Activated T-helper 9 cell treated with anti-CD3 and anti-CD28 coated beads, Interleukin-2, amount 50 U/mL, for 16 hours (primary cell): ENCODE measurements at places on chromosomes 3 and 15.

GRCh38 chr3:67601385-67601784 is 53.0 kb downstream of the SUCLG2 start:
- DNase-seq = no peak

DNA sequence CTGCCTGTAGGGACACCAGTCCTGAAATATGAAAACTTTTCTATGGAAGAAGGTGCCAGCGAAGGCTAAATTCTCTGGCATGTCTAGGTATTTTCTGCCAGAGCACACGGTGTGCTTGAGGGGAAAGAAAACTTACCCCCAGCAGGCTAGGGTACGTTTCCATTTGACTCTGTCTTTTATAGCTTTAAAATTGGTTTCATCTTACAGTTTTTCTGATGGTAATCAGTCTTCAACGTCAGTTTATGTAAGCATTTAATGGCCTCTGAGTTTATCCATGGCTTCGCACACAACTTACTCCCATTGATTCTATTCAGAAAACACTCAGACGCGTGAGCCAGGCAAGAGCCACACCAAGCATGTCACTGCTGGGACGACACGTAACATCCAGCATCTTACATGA is 249.7 kb downstream of the ADAMTS17 start:
- DNase-seq = no peak

GRCh38 chr3:183555541-183556081 is at the start of gene KLHL6:
TSS of gene KLHL6 (minus strand) at chr3:183555706. CDS start at chr3:183555653, 53 bp downstream.
- DNase-seq = peak; percentile 59

GRCh38 chr3:122993124-122993978 is 34.2 kb downstream of the SEMA5B start:
- no peak for DNase-seq

GRCh38 chr15:95025924-95026728 is 794.8 kb downstream of the MCTP2 start:
- no peak for DNase-seq

DNA sequence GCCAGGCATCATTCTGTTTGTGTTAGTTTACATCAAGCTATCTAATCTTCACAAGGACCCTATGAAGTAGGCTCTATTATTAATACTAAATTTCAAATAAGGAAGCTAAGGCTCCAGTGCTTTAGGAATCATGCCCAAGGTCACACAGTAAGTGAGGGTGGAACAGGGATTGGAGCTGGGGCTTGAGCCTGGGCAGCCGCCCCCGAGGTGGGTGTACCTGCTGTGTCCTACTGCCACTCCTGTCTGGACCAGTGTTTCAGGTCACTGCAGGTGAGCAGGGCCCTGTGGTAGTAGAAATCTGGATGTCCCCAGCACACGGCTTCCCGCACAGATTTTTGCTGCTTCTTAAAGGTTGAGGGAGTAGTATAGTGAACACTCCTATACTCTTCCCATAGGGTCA is 6.5 kb downstream of the KLF13 start:
- no peak for DNase-seq

- no peak for DNase-seq
Observed at GRCh38 chr3:186268616-186269448, 93.2 kb downstream of the DGKG start.

DNA sequence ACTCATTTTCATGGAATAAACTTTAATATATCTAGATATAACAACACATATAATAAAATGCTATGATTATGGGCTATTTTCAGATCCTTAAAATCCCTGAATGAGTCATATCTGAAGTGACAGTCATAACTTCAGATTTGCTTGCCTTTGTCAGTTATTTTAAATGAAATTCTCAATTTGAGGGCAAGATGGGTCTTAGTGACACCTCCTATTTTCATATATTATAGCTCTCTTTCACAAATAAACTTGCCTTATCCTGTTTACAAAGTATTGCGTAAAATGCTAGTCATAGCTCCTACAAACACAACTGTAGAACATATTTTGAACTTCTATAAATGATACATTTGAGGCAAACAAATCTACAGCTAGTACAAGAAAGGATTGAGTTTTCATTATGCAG is 6.2 kb upstream of the THRB start:
- no peak for DNase-seq

GRCh38 chr3:55458181-55458790 is 28.8 kb downstream of the WNT5A start:
- DNase-seq = no peak

DNA sequence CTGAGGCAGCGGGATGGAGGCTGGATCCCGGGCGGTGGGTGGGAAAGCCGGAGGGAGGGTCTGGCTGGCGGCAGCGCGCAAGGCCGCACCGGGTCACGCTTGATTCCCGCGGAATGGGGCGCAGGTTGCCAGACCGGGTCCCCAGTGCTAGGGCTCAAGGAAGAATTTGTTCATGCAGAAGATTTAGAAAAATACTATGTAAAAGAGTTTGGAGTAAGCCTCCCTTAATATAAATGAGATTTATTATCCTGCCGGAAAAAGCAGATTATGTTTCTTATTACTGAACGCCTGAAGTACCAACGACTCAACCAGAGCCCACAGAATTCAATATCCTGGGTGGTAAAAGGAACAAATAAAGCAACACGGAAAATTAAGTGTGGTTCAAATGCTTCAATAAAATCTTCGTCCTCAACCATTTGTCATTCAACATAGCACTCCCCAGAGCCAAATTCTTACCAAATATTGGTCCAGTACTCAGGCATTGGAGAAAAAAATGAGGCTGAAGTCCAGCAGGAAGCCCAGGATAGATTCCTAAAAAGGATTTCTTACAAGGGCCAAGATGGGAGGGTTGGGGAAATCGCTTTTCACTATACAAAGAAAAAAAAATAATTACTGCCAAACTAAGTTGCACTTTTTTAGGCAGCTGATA is 1.2 kb upstream of the ZBTB20 start:
- DNase-seq = no peak

- DNase-seq = no peak
Observed at GRCh38 chr15:40550341-40551037, 14.4 kb downstream of the CCDC32 start.

DNA sequence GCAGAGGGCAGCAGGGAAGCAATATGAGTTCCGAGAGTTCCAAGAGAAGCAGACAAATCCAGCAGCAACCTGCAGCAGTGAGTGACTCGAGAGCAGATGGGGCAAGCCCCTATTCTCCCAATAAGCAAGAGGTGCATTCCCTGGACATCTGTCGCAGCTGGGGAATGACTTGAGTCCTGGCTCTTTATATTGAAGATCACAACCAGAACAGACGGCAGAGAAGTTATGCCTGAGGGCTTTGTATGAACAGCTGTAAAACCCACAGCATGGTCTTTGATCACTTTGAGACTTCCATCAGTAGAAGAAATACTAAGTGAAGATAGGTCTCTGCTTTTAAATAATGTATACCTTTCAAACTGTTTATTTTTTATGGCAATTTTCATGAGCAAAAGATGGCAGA is 23.6 kb upstream of the C3orf22 start:
- no peak for DNase-seq

- no peak for DNase-seq
Observed at GRCh38 chr3:61015859-61016258, 235.4 kb downstream of the FHIT start.

- no peak for DNase-seq
Observed at GRCh38 chr3:58074997-58075396, 66.8 kb downstream of the FLNB start.

DNA sequence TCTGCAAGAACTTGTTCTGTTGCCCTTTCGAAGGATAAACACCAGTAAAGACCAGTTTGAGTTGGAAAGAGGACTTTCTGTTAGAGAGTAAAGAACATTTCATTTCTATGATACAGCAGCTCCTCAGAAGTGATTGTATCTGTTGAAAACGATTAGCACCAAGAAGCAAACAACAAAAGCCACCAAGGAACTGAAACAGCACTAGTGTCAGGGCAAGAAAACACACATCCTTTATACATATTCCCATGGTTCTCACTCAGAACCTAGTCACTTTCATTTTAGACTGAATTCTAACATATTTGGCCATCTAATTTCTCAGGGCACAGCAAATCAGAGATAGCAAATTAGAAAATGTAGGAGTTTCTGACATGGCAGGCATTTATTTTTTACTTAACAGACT is 116.1 kb downstream of the ATP1B3 start:
- no peak for DNase-seq

- DNase-seq = no peak
Observed at GRCh38 chr3:48125013-48125705, 63.1 kb downstream of the CDC25A start.

- DNase-seq = no peak
Observed at GRCh38 chr3:84946240-84946639, 12.5 kb upstream of the CADM2 start.

- no peak for DNase-seq
Observed at GRCh38 chr3:76300746-76301145, 515.4 kb upstream of the ZNF717 start.

GRCh38 chr3:58531555-58531954 is 5.4 kb downstream of the ACOX2 start:
- no peak for DNase-seq

GRCh38 chr3:172839679-172840078 is 89.2 kb downstream of the ECT2 start:
- DNase-seq = no peak

DNA sequence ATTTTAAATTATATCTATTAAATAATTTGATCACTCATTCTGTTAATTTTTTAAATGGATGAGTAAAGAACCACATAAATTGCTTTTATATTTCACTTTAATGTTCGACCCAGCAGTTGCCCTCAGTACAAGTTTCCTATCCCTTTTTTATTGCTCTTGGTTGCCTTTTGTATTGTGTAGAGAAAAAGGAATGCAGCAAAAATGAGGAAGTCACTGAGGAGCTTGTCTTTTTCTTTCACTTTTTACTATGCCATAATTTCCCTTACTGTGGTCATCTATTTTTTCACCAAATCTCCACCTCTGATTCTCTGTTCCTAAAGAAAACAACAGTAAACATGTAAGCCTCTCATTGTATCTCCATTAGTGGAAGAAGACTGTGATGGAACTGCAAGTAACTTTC is 122.7 kb downstream of the B3GALNT1 start:
- DNase-seq = no peak

- DNase-seq = no peak
Observed at GRCh38 chr15:45729141-45729540, 94.3 kb downstream of the SQOR start.

GRCh38 chr3:121619691-121620090 is 26.5 kb downstream of the FBXO40 start:
- DNase-seq = no peak

- no peak for DNase-seq
Observed at GRCh38 chr3:16147220-16147994, 27.1 kb upstream of the GALNT15 start.

DNA sequence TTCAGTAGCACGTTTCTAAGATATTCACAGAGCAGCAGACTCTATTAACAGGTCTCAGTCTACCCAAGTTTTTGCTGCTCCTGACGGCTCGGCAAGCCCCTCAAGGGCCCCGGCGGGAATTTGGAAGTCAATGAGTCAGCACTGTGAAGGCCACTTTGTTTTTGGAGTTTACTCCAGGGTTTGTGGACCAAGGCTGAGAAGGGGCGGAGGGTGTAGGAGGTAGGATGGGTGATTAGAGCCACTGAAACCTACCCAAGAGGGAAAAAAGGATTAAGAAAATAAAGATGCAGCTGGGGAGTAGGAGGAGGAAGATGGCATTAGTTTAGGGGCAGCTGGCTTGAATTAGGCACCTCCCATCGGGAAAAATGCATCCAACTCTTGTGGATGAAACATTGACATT is 87.6 kb downstream of the BDH1 start:
- no peak for DNase-seq

DNA sequence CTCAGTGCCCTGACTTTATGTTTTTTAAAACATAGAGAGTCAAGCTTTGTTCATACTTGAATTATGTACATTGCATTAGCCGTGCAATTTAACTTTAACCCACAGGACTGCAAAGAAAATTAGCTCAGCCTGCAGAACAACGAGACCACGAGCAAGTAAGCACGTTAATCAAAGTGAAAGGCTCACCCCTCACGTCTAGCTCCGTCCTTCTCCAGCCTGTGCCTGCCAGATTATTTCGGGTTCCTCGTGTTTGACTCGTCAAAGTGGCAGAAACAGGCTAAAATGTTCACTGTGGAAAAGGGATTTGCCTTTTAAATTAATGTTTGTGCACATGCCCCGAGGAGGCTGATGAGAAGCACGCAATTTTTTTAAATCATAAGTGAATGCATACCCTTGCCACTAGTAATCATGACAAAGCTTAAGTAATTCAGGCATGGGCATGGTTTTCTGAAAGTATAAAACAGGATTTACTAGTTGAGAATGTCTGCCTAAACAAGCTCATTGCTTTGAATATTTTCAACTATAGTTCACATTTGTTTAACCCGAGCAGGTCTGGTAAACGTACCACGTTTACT is 15.3 kb downstream of the ZBTB38 start:
- DNase-seq = no peak

DNA sequence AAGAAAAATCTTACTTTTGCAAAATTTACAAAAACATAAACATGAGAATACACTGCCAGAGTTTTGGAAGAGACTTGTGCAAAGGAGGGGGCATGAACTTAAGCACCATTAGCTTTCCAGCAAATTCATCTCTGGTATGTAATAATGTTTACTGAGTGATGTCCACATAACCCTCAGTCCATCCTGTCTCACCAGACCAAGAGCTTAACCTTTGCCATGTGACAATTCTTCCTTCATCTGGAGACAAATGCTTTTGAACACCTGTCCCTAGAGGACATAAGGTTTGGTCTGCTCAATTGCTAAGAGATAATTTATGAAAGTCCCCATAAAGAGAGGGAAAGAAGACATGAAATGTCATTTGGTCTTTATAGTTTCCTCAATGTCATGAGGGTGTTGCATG is 412.3 kb downstream of the ERC2 start:
- DNase-seq = no peak

DNA sequence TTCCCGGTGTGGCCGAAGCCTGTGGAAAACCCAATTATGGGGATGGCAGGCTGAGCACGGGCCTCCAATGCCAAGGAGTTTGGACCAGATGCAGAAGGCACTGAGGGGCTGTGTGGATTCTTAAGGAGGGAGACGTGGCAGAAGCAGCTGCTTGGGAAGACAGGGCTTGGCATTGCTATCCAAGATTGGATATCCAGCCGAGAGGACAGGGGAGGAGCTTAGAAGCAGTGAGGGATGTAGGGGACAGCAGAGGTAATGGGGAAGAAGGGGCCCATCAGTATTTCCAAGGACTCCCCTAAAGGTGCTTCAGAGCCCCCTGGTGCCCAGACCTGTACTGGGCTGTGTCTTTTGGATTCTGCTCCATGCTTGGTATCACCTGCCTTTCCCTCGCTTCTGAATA is 112.8 kb upstream of the TLE3 start:
- no peak for DNase-seq

DNA sequence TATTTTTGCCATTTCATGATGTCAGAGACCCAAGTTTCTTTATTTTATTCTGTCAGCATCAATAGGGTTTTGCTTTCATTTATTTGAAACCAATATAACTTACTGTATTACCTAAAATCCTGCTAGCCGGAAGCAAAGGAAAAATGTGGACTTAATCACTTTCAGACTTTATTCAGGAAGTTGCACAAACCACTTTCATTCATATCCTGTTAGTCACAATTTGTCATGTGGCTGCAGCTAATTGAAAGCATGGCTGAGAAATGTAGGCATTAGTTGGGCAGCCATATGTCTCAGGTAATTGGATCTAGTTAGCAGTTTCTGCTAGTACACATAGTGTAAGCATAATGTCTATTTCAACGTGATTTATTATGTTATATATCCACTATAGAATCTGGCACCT is 462.3 kb upstream of the SGO1 start:
- no peak for DNase-seq

GRCh38 chr15:63500265-63501250 is 3.8 kb upstream of the USP3 start:
- no peak for DNase-seq

- no peak for DNase-seq
Observed at GRCh38 chr15:22815766-22816165, 22.7 kb upstream of the NIPA2 start.

GRCh38 chr3:23549148-23549910 is 256.4 kb upstream of the UBE2E1 start:
- DNase-seq = no peak
